H9 (cell line): ENCODE measurements at places on chromosomes 6 and 20. TPM values are rescaled to one million over a fixed set of nuclear protein-coding genes. Genes with fewer than 3 reads are reported as not detected.
A peak's percentile ranks its signal among the peaks of the same experiment; 100 is the strongest.

DNA sequence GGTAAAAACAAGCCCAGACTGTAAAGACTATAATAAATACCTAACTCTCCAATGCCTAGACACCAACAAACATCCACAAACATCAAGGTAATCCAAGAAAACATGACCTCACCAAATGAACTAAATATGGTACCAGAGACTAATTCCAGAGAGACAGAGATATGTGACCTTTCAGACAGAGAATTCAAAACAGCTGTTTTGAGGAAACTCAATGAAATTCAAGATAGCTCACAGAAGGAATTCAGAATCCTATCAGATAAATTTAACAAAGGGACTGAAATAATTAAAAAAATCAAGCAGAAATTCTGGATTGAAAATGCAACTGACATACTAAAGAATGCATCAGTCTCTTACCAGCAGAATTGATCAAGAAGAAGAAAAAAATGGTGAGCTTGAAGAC, 26.6 kb downstream of the NCOA6 start:
- H3K36me3 ChIP-seq = no peaks in the 10 kb centered on the region; the same call in 2 of the 3 replicates
- no peaks in the 10 kb centered on the region for H3K27me3 ChIP-seq
- no peaks in the 10 kb centered on the region for H3K4me1 ChIP-seq
- no peak overlapping the region for H3K4me3 ChIP-seq
- H3K27ac ChIP-seq = no peak overlapping the region
- no peak for DNase-seq

GRCh38 chr6:166906376-166907044, 49.8 kb downstream of the RNASET2 start:
- no peaks in the 10 kb centered on the region for H3K36me3 ChIP-seq
- no peaks in the 10 kb centered on the region for H3K27me3 ChIP-seq
- DNase-seq = no peak
- no peaks in the 10 kb centered on the region for H3K4me1 ChIP-seq
- H3K27ac ChIP-seq = no peak overlapping the region
- H3K4me3 ChIP-seq = no peak overlapping the region

GRCh38 chr20:47243532-47244305, 112.8 kb downstream of the ZMYND8 start:
- H3K27me3 ChIP-seq = no peaks in the 10 kb centered on the region
- H3K27ac ChIP-seq = no peak overlapping the region
- H3K4me1 ChIP-seq = no peaks in the 10 kb centered on the region
- no peak for DNase-seq
- H3K4me3 ChIP-seq = no peak overlapping the region

GRCh38 chr20:48562586-48563116, 265.1 kb downstream of the PREX1 start:
- no peak for DNase-seq
- no peak overlapping the region for H3K4me3 ChIP-seq
- no peaks in the 10 kb centered on the region for H3K27me3 ChIP-seq
- H3K36me3 ChIP-seq = peaks cover 3% of the 10 kb centered on the region; the same call in 1 of the 3 replicates
- H3K4me1 ChIP-seq = no peaks in the 10 kb centered on the region
- H3K27ac ChIP-seq = no peak overlapping the region

DNA sequence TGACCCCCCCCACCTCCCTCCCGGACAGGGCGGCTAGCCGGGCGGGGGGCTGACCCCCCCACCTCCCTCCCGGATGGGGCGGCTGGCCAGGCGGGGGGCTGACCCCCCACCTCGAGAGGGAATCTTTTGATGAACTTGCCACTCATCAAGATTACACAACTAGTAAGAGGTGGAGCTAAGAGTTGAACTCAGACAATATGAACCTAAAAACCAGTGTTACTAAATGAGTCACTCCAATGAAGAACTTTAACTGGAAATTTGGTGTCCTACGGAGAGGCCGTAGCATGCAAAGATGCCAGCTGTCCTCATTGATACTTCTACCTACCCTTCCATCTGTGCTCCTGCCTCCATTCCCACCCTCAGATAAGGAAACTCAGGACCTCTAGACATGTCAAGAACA, 42.8 kb downstream of the PFDN4 start:
- no peak for DNase-seq
- no peaks in the 10 kb centered on the region for H3K4me1 ChIP-seq
- peaks cover 5% of the 10 kb centered on the region; the same call in 1 of the 3 replicates for H3K36me3 ChIP-seq
- no peaks in the 10 kb centered on the region for H3K27me3 ChIP-seq

DNA sequence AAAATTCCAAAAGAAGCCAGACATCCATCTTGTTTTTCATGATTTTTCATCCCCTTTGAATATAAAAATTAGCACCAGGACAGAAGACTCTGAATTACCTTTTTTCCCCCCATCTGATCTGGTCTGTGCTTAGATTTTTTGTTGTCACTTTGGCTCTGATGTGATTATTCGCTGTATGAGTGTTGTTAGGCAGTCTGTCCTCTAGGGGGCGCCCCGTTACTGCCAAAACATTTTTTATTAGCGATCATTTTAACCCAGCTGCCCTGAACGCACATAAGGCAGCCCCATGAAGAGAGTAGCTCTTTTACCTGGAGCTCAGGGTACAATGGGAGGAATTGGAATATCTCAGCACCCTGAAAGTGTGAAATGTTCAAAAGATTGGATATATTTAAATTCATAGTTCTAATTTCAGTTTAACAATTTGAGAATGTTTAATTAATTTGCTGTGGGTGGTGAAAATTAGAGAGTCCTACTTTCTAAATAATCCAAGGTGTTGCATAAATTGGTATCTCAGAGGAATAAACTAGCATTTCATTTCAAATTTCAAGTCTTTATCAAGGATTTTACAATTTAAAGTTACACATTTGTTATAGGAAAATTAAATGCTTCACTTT, 60.8 kb downstream of the PRPH2 start:
- DNase-seq = peak; percentile 70
- no peak overlapping the region for H3K27ac ChIP-seq
- no peaks in the 10 kb centered on the region for H3K4me1 ChIP-seq
- H3K4me3 ChIP-seq = peak overlapping the region; percentile 6; the same call in 1 of the 3 replicates

GRCh38 chr6:134379076-134379475, 61.2 kb upstream of the SGK1 start:
- peak; percentile 79 for DNase-seq
- H3K4me1 ChIP-seq = peaks cover 3% of the 10 kb centered on the region; the same call in 1 of the 2 replicates
- no peaks in the 10 kb centered on the region for H3K27me3 ChIP-seq
- no peaks in the 10 kb centered on the region for H3K36me3 ChIP-seq

GRCh38 chr20:56702931-56703840, 74.1 kb downstream of the TFAP2C start:
- H3K27ac ChIP-seq = no peak overlapping the region
- no peaks in the 10 kb centered on the region for H3K36me3 ChIP-seq
- no peaks in the 10 kb centered on the region for H3K4me1 ChIP-seq
- H3K27me3 ChIP-seq = no peaks in the 10 kb centered on the region
- no peak overlapping the region for H3K4me3 ChIP-seq

- no peaks in the 10 kb centered on the region for H3K27me3 ChIP-seq
- H3K36me3 ChIP-seq = no peaks in the 10 kb centered on the region
- H3K4me1 ChIP-seq = no peaks in the 10 kb centered on the region
- no peak overlapping the region for H3K27ac ChIP-seq
- H3K4me3 ChIP-seq = no peak overlapping the region
Measured at GRCh38 chr6:110590821-110591351, 114.5 kb upstream of the SLC22A16 start.

DNA sequence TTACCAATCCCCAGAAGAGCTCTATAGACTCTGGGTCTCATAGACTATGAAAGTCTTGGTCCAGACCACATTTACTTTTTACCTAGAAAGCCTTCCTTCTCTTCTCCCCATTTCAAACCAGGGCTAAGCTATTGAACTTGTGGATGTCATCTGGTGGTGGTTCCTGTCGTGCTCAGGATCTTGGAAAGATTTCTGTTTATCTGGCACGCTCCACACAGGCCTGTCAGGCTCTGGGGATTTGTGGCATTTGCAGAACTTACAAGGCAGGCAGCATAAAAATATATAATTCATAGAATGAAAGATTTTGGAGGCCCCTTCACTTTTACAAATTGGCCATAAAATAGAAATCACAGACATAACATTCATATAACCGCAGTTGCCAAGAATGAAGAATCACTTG, 188.1 kb downstream of the UST start:
- no peaks in the 10 kb centered on the region for H3K27me3 ChIP-seq
- H3K4me1 ChIP-seq = no peaks in the 10 kb centered on the region
- no peaks in the 10 kb centered on the region for H3K36me3 ChIP-seq
- H3K27ac ChIP-seq = no peak overlapping the region
- DNase-seq = no peak

GRCh38 chr6:108619431-108620197, 58.9 kb downstream of the FOXO3 start:
- H3K27me3 ChIP-seq = no peaks in the 10 kb centered on the region
- DNase-seq = no peak
- H3K4me1 ChIP-seq = no peaks in the 10 kb centered on the region
- no peak overlapping the region for H3K27ac ChIP-seq
- H3K36me3 ChIP-seq = no peaks in the 10 kb centered on the region

GRCh38 chr6:108395297-108395696, 100.4 kb downstream of the AFG1L start:
- H3K27me3 ChIP-seq = no peaks in the 10 kb centered on the region
- H3K36me3 ChIP-seq = no peaks in the 10 kb centered on the region
- no peak overlapping the region for H3K27ac ChIP-seq
- H3K4me3 ChIP-seq = no peak overlapping the region
- DNase-seq = no peak

DNA sequence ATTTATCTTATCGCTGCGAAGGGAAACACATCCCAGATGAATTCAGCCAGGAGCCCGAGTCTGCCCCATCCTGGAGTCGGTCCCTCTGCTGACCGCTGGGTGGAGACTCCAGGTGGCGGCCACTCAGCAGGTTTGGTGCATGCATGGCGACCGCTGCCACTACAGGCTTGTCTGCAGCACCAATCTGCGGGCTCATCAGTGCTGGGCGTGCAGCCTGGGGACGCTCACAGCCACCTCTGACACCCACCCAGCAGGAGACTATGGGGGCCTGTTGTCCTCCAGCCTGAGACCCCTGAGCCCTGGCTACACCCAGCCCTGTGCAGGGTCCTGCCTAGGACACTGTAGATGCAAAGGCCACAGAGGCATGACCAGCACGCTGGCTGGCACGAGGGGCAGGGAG, 40.5 kb upstream of the GATA5 start:
- H3K27ac ChIP-seq = no peak overlapping the region
- peak; percentile 71 for DNase-seq
- H3K27me3 ChIP-seq = no peaks in the 10 kb centered on the region

- H3K27ac ChIP-seq = no peak overlapping the region
- no peaks in the 10 kb centered on the region; the same call in 1 of the 2 replicates for H3K4me1 ChIP-seq
- no peaks in the 10 kb centered on the region for H3K27me3 ChIP-seq
Measured at GRCh38 chr6:105324386-105324950, 78.4 kb downstream of the PREP start.

Gene MUC21
- total RNA-seq = not detected in 2 replicates

Gene SLA2
- total RNA-seq = 0.13 and 0.20 TPM in 2 replicates
